Mononuclear cell (primary cell): ENCODE measurements at places on chromosomes 3 and 15. TPM values are rescaled to one million over a fixed set of nuclear protein-coding genes. Genes with fewer than 3 reads are reported as not detected.

Gene CELF6
- total RNA-seq, result 0.84 TPM

Gene IL16
- total RNA-seq, result 89.8 TPM

Gene TP63
- total RNA-seq, result 0.21 TPM

Gene STAC
- under 0.01 TPM for total RNA-seq

Gene CCR2
- 6.9 TPM for total RNA-seq

Gene ATP2B2
- total RNA-seq, result not detected

Gene ITIH1
- 0.52 TPM for total RNA-seq

Gene IL17RE
- total RNA-seq, result 0.10 TPM

Gene POU1F1
- total RNA-seq, result not detected

Gene MEGF11
- not detected for total RNA-seq

Gene FAM43A
- total RNA-seq, result 6.2 TPM

Gene CCDC12
- total RNA-seq, result 45.2 TPM

Gene SLC12A8
- total RNA-seq, result not detected

Gene SOX14
- not detected for total RNA-seq

Gene GCNT3
- not detected for total RNA-seq

Gene CFAP100
- not detected for total RNA-seq

Gene GOLGA6B
- total RNA-seq, result not detected

Gene CYP8B1
- under 0.01 TPM for total RNA-seq

Gene HDC
- total RNA-seq, result 8.1 TPM

Gene FSIP1
- total RNA-seq, result 0.94 TPM

Gene ABHD2
- 97.2 TPM for total RNA-seq

Gene LRRC31
- not detected for total RNA-seq

Gene COL6A5
- total RNA-seq, result not detected

Gene PRR23E
- not detected for total RNA-seq

Gene SKOR1
- 1.9 TPM for total RNA-seq

Gene TRH
- total RNA-seq, result 0.10 TPM

Gene MYZAP
- 5.1 TPM for total RNA-seq

Gene ACVR2B
- 2.6 TPM for total RNA-seq

Gene FOXL2NB
- total RNA-seq, result under 0.01 TPM

Gene SST
- total RNA-seq, result not detected

Gene LRRC3B
- total RNA-seq, result 0.10 TPM

Gene MASP1
- total RNA-seq, result not detected

Gene LRRN1
- total RNA-seq, result 1.3 TPM

Gene MOBP
- total RNA-seq, result 0.10 TPM

Gene TMCO5A
- total RNA-seq, result 0.10 TPM

Gene CCR3
- total RNA-seq, result 0.52 TPM

Gene UROC1
- total RNA-seq, result not detected

Gene SCAMP2
- 31.3 TPM for total RNA-seq

Gene GYG1
- total RNA-seq, result 33.4 TPM
